Mesothelial cell of epicardium (in vitro differentiated cells): ENCODE measurements at places on chromosomes 1 and 21.

DNA sequence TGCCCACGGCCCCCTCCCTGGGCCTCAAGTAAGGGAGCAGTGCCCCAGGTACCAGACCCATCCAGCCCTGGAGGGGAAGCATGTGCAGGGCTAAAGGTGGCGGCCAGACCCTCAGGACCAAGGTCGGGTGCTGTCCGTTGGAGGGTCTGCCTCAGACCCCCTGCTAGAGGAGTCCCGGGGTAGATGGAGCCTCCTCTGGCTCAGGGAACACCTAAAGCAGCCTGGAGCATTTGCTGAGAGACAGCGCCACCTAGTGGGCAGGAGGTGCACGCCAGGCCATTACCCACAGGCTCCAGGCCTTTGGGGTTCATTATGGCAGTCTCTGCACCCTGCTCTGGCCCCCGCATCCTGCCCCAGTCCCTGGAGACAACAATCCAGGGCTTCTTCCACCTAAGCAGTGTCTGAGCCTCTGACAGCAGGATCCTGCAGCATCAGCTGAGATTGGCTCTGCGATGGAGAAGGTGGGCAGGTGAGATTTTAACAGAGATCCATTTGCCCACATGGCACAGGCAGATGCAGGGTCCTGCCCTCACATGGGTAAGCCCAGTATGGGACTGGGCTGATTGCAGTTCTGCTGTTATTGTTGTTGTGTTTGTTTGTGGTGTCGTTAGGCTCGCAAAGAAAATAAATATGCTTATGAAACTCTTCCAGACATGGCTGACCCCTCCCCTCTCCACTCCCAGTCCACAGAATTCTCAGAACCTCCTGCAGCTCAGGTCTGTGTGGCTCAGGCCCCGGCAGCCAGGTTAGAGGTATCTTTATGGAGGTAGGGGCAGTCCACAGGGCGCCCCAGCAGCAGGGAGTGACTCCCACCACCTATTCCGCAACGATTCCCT lies 42.4 kb downstream of the CTNNBIP1 start:
- DNase-seq: peak; percentile 68

DNA sequence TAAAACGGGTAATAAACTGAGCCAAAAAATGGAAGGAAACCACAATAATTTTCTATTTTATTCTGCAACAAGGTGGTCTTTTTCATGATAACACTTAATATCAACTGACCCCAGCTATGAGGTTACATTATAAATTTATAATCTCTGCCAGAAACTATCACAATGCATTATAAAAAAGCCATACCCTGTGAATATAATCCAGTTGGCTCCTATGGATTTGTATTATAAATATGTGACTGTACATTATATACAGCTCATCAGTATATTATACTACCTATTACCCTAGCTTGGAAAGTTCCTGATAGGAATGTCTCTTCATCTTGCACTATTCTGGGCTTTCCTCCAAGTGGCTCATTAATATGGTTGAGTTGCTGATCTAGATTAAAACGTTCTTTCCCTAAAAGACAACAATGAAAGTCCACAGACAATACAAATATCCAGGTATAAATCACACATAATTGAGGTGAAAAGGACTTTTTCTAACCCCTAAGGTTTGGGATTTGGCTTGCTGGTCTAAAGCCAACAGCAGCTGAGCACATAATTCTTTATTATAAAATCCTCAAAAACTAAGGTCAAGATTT lies 487.7 kb downstream of the TTLL7 start:
- no peak for DNase-seq

- DNase-seq: no peak
These were observed 9.1 kb upstream of the C21orf91 start for GRCh38 chr21:17828223-17828622.

GRCh38 chr1:66728021-66728420 lies 24.2 kb upstream of the DYNLT5 start:
- DNase-seq: no peak

GRCh38 chr1:18419113-18419844 lies 61.5 kb upstream of the KLHDC7A start:
- DNase-seq: no peak

GRCh38 chr1:80659161-80659560 lies 1141.6 kb upstream of the ADGRL2 start:
- no peak for DNase-seq

- DNase-seq: no peak
These were observed 55.6 kb downstream of the NKAIN1 start for GRCh38 chr1:31183927-31184554.

- no peak for DNase-seq
These were observed 87.6 kb downstream of the HMCN1 start for GRCh38 chr1:185821612-185822385.

DNA sequence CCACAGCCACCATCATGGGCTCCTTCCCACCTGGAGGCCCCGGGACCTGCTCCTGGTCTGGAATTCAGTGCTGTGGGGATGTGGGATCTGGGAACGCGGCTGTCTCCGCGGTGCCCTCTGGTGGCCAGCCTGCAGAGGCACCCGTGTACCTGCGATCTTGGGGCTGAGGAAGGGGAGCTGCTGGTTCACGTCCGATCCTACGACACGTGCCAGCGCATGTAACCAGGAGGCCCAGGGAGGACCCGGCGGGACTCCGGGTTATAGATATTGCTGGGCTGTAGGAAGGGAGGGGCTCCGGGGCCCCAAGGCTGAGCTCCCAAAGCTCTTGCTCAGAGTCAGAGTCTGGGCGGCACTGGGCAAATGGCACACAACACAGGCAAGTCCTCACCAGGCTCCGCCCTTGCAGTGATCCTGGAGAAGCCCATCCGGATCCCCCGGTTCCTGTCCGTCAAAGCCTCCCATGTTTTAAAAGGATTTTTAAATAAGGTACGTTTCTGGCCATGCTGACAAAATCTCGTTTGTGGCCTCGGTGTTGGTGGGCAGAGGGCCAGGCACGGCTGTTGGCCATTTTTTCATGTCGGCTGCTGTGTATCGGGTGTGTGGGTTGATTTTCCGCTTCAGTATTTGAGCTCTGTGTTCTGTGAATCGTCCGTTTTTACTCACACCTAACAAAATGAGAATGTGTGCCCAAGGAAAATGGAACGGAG lies 20.1 kb downstream of the FAAP20 start:
- peak; percentile 77 for DNase-seq

DNA sequence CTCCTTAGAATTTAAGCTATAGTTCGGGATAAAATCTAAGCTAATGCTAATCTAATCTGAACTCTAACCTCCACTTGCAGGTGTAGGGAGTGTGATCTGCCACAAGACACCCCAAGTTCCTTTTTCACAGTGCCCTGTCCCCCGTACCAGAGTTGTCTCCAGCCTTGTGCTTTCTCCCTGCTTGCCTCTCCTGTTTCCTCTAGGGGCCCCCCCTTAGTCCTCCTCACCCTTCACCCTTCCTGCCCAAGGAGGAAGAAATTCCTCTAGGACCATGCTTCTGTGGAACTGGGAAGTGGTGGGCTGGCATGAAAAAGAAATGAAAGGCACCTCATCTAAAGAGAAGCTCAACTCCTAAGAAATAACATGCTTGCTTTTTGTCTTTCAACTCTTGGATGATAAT lies 50.2 kb upstream of the BCL9 start:
- DNase-seq: no peak

GRCh38 chr1:21625390-21626190 lies 43.6 kb downstream of the RAP1GAP start:
- no peak for DNase-seq

GRCh38 chr21:45060675-45061311 lies 13.6 kb upstream of the ADARB1 start:
- no peak for DNase-seq

GRCh38 chr1:197252973-197253372 lies 15.1 kb upstream of the CRB1 start:
- no peak for DNase-seq

GRCh38 chr1:27481994-27482620 lies 7.9 kb downstream of the WASF2 start:
- no peak for DNase-seq

DNA sequence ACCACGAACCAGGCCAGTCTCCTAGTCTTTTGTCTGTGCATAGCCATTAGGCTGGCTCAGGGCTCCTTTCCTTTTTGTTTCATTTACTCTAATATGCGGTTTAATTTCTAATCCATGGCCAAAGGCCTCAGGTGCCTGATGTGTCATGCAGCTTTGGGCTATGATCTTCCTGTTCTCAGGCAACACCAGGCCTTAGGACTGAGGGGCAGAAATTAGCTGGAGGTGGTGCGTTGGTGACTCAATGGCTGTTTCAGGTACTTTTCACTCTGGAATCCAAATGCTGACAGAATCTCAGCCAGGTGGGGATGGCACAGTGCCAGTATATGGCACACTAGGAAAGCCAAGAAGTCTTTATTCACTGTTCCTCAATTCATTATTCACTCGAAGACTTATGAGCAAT lies 105.3 kb downstream of the CACNA1E start:
- DNase-seq: no peak

DNA sequence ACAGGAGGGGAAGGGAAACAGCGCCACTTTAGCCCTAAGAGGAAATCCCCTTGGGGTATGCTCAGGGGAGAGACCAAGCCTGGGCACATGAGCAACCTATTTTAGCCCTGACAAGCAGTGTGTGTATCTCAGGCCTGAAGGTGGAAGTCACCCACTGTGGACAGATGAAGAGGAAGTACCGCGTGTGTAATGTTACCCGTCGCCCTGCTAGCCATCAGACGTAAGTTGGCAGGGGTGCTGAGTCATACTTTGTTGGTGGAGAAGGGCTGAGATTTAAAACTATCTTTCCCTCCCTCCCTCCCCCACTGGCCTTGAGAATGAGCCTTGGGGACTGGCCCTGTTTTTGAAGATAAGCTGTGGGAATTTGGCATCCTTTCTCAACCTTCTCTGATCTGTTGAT lies 11.2 kb downstream of the AGO1 start:
- DNase-seq: no peak

- peak; percentile 80 for DNase-seq
These were observed 24.5 kb downstream of the ELF3 start for GRCh38 chr1:202034683-202035462.

GRCh38 chr21:30444204-30444603 lies 4.1 kb downstream of the KRTAP15-1 start:
- DNase-seq: no peak

DNA sequence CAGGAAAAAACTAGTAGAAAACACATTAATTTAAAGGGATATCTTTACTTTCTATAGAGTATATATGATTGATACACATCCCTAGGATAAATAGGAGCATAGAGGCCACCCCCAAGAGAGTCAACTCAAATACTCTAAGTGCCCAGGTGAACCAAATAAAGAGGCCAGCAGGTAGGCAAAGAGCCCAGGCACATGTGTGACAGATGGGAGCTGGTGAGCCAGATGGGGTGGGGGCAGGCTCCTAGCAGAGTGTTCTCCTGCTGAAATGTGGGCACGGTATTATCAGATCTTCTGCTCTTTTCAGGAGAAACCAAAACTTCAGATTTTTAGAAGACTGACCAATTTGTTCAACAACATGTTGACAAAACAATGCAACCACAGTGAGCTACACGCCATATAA lies 333.4 kb upstream of the PKN2 start:
- DNase-seq: no peak

- DNase-seq: no peak
These were observed 228.6 kb downstream of the GRIK1 start for GRCh38 chr21:29711236-29711635.

DNA sequence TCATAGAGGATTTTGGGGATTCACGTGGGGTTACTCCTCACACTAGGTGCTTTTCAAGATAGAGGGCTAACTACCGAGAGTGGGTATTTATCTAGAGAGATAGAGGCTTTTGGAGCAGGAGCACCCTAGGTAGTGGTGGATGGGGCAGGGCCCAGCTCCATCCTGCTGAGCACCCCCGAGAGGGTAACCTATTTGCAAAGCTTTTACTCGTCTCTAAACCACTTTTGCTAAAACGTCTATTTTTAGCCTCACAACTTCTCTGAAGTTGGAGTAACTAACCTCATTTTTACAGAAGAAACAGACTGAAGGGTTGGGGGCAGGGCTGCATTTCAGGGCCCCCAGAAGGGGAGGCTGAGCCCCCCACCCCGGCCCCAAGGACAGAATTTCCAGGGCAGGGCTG lies 12.3 kb upstream of the PIK3CD start:
- no peak for DNase-seq

DNA sequence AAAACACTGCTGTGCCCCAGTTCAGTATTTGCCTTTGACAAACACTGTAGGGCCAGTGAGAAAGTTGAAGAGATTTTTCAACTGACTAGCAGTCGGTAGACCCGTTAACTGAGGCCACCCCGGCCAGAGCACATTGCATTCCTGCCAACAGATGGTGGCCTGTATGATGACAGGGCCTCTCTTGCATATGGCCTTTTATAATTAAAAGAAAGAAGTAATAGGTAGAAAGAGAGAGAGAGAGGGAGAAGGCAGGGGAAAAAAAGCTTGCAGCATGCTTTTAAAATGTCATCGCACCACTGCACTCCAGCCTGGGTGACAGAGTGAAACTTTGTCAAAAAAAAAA lies 4.7 kb upstream of the C1orf174 start:
- no peak for DNase-seq

- no peak for DNase-seq
These were observed 219.6 kb upstream of the POU3F1 start for GRCh38 chr1:38266197-38266520.

DNA sequence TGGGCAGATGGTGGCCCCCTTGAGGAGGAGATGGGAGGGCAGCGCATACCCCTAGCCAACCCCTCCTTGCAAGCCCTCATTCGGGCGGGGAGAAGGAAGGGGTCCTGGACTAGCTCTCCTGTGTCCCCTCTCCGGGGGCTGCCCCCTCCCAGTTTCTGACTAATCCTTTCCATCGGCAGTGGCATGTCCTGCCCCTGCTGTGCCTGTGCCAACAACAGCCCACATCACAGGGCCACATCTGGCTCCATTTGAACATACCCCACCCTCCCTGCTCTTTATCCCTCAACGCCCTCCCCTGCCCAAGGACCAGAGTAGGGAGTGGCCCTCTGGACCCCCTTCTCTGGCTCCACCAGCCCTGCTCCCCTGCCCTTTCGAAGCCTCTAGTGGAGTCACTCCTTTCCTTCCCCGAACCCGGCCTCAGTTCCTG lies 11.0 kb upstream of the LMNA start:
- no peak for DNase-seq

DNA sequence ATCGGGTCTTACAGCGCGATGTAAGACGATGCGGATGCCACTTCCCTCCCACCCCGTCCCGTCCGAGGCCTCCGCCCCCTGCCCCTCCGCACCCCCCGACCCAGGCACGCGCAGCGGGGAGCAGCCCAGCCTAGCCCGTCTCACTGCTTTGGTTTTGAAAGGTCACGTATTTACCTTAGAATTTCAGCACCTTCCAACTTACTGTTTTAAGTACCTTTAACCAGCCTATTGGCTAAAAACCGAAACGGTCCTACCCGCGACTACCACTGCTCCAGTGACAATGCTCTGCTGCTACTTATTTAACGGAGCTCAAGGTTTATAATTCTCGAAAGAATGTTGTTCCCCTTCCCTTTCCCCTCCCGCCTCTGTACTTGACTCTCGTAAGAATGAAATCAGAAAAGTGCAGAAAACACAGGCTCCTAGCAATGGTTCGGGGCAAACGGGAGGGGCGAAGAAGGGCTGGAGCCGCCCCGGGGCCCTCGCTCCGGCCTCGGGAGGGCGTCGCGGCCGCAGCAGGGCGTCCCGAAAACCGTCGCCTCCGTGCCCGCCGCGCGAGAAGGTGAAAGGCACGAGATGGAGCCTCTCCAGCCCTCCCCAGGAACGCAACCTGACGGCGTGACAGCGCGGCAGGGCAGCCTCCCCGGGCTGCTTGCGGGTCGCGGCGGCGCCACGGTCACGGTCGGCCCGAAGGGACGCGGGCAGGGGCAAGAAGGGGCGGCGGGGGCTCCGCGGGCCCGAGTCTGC lies 667 bp downstream of the TMEM50B start:
- peak; percentile 57 for DNase-seq

- DNase-seq: no peak
These were observed 18.4 kb upstream of the GFI1 start for GRCh38 chr1:92505015-92505692.
